ENCODE measurements at places on chromosomes 3 and 15. TPM values are rescaled to one million over a fixed set of nuclear protein-coding genes. Genes with fewer than 3 reads are reported as not detected.

- DNase-seq: no peak
Observed at GRCh38 chr3:56135941-56136340, 332.3 kb downstream of the ERC2 start.

DNA sequence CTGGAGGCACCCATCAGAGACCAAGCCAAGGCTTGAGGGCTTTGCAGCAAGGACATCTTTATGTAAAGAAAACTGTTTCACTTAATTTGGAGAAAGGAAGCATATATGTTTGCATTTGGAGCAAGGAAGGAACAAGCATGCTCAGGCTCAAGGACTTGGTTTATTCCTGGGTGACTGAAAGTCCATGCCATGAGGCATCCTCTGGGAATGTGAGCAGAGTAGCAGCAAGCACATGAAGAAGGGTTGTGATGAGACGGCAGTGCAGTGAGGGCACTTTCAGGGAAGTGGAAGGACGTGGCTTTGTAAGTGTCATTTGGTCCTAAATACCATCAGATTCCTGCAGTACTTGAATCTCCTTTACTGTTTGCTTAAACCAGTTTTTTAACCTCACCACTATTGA, 26.8 kb downstream of the POLG start:
- no peak for DNase-seq

GRCh38 chr15:47376190-47376589, 341.1 kb upstream of the SEMA6D start:
- no peak for DNase-seq

The GTF2E1 gene
- 32.6 TPM for total RNA-seq

GRCh38 chr3:122635789-122636188, 44.9 kb upstream of the PARP14 start:
- DNase-seq: no peak

The EFL1 gene
- total RNA-seq: 27.2 TPM

- DNase-seq: no peak
Observed at GRCh38 chr3:58066842-58067241, 58.6 kb downstream of the FLNB start.

GRCh38 chr15:86557018-86557550, 477.4 kb downstream of the AGBL1 start:
- DNase-seq: no peak

DNA sequence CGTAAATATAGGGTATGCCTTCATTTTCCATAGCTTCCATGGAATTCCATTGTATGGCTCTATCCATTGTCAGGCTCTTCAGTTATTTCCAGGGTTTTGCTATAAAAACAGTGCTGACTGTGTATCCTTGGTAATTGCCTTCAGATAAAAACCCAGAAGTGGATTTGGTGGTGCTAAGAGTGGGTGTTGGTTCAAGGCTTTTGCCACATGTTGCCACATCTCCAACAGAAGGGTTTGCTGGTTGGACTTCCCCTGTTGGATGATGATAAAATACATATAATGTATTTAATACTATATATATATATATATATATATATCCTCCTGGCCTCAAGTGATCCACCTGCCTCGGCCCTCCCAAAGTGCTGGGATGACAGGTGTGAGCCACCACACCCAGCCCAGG, 97.8 kb downstream of the FLNB start:
- DNase-seq: no peak

- no peak for DNase-seq
Observed at GRCh38 chr15:66702787-66703539, 927 bp downstream of the SMAD6 start.

- no peak for DNase-seq
Observed at GRCh38 chr3:153626158-153626557, 464.1 kb downstream of the RAP2B start.

GRCh38 chr3:8730656-8731055, 2.9 kb upstream of the CAV3 start:
- DNase-seq: no peak

The RUVBL1 gene
- total RNA-seq: 73.5 TPM

- no peak for DNase-seq
Observed at GRCh38 chr3:143242691-143243090, 123.1 kb downstream of the CHST2 start.

DNA sequence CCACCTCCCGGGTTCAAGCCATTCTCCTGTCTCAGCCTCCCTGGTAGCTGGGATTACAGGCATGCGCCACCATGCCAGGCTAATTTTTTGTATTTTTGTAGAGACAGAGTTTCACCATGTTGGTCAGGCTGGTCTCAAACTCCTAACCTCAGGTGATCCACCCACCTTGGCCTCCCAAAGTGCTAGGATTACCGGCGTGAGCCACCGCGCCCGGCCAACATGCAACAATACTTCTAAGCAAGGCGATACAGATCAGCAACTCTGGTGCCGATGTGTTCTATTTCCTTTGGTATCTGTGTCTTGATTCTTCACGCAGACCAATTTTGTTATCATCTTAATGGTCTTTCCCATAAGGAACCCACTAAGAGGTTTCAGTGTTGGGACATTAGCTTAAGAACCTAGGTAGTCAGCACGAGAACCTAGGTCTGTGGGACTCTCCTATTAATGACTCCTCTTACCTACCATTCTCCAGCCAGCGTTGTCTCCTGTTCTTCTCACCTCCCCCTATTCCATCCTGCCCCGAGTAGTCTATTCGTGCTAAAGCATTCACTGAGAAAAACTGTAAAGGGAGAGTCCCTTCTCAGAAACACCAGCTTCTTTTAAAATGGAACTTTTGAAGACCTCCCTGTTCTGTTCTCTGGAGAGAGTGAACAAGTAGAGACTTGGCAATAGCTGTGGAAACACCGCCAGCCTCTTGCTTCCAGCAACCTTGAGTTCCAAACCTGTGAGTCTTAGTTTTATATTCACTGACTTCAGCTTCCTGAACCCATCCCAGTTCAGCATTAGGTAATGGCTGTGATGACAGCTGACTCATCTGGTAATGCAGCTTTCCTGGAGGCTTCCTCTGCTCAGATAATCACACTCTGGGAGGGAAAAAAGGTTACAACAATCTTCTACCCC, 61.2 kb downstream of the TSC22D2 start:
- DNase-seq: no peak

The SYNPR gene
- total RNA-seq: not detected

Data from activated CD8-positive, alpha-beta memory T cell treated with anti-CD3 and anti-CD28 coated beads, Interleukin-2, amount 10 ng/mL, durations not matched to agents 7 days and 5 days (primary cell).